Natural killer cell (primary cell): ENCODE measurements at places on chromosomes 2 and 18.

- no peak within 1 kb of the TSS for H3K4me3 ChIP-seq
- H3K27ac ChIP-seq = no peak within 1 kb of the TSS
- peaks cover 26% of the 10 kb centered on the region for H3K27me3 ChIP-seq
- DNase-seq = no peak
- H3K4me1 ChIP-seq = peaks cover 6% of the 10 kb centered on the region
Observed at GRCh38 chr18:31042406-31043181, at the start of gene DSC3. TSS of gene DSC3 (minus strand) at chr18:31042742. CDS start at chr18:31042660, 82 bp downstream.

DNA sequence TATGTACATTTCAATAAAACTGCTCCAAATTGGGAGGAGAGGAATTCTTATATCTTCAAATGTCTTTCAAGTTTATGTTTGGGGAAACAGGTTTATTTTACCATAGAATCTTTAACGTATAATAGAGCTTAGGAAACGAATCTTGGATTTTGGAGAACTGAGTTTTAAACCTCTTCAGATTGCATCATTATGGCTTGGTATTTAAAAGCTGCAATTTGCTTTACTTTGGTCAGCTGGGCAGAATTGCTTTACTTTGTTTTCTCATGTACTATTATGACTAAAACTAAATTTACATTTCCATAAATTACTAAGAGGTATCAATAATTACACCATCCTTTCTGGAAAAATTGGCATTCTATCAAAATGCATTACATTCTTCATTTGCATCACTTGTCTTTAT lies 54.6 kb downstream of the BAZ2B start:
- no peak for DNase-seq
- H3K27ac ChIP-seq = no peak overlapping the region
- H3K36me3 ChIP-seq = no peaks in the 10 kb centered on the region
- no peaks in the 10 kb centered on the region for H3K27me3 ChIP-seq
- no peaks in the 10 kb centered on the region for H3K4me1 ChIP-seq

DNA sequence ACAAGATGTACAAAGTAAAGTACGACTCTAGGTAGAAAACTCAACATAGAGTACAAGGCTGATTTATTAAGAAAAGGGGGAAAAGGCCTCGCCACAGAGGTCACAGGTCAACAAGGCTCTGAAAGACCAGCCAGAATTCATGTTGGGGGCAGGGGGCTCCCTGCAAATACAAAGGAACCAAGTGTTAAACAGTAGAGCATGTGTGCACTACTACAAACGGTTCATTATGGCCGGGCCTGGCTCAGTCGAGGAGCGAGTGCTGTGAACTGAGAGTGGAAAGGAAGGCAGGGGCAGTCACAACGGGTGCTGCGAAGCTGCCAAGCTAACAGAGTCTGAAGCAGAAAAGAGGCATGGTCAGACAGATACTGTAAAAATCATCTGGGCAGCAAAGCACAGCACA lies 77.1 kb downstream of the MBOAT2 start:
- no peak overlapping the region for H3K4me3 ChIP-seq
- no peak overlapping the region for H3K27ac ChIP-seq
- no peaks in the 10 kb centered on the region for H3K36me3 ChIP-seq
- H3K4me1 ChIP-seq = no peaks in the 10 kb centered on the region
- no peak for DNase-seq

GRCh38 chr2:42547014-42547413 lies 21.4 kb upstream of the MTA3 start:
- no peak overlapping the region for H3K27ac ChIP-seq
- H3K4me1 ChIP-seq = peaks cover 3% of the 10 kb centered on the region
- no peak for DNase-seq
- no peaks in the 10 kb centered on the region for H3K27me3 ChIP-seq
- no peaks in the 10 kb centered on the region for H3K36me3 ChIP-seq

DNA sequence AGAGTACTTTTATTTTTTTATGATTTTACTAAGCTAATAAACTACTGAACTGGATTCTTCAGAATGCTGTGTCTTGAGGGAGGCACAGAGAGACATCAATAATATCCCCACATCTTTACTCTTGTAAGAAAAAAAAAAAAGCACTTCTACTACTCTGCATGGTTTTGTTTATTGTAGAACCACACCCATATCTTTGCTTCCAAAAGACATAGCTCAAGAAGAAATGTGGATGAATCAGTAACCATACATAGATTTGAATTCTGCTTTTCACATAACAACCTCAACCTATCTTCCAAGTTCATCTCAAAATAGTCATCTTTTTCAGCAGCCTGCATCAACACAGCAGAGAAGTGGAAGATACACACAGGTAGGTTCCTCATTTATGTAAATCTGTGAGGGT lies 12.2 kb upstream of the COL5A2 start:
- no peak for DNase-seq
- no peak overlapping the region for H3K4me3 ChIP-seq

DNA sequence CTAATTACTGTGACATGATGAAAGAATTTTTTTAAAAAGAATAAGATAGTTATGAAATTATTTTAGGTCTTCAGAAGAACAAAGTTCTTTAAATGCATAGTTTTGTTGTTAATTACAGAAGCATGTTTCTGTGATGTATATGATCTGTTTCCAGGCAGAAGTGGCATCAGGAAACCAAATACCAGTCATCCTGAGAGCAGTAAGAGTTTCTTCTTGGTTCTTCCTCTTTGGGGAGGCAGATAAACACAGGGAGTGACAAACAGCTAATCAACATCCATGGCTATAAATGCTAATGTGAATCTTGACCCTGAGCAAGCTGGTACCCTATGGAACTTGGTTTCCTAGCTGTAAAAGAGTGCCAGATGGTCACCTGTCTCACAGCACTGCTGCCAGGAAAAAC lies 29.2 kb downstream of the WIPF1 start:
- no peaks in the 10 kb centered on the region for H3K27me3 ChIP-seq
- H3K4me1 ChIP-seq = peaks cover 2% of the 10 kb centered on the region
- H3K4me3 ChIP-seq = no peak overlapping the region
- no peak for DNase-seq
- no peak overlapping the region for H3K27ac ChIP-seq

- H3K4me3 ChIP-seq = no peak overlapping the region
- no peaks in the 10 kb centered on the region for H3K4me1 ChIP-seq
- no peaks in the 10 kb centered on the region for H3K27me3 ChIP-seq
- no peak overlapping the region for H3K27ac ChIP-seq
- no peak for DNase-seq
Observed at GRCh38 chr2:202933958-202934357, 21.9 kb downstream of the CARF start.

- no peak overlapping the region for H3K27ac ChIP-seq
- no peak overlapping the region for H3K4me3 ChIP-seq
- DNase-seq = no peak
- H3K27me3 ChIP-seq = no peaks in the 10 kb centered on the region
Observed at GRCh38 chr2:20957788-20958525, 85.9 kb downstream of the APOB start.

- peaks cover 3% of the 10 kb centered on the region for H3K4me1 ChIP-seq
- H3K27me3 ChIP-seq = no peaks in the 10 kb centered on the region
Observed at GRCh38 chr2:174835797-174836255, 71.6 kb upstream of the CHRNA1 start.

- DNase-seq = no peak
- no peak overlapping the region for H3K4me3 ChIP-seq
- no peaks in the 10 kb centered on the region for H3K4me1 ChIP-seq
- H3K36me3 ChIP-seq = no peaks in the 10 kb centered on the region
- no peaks in the 10 kb centered on the region for H3K27me3 ChIP-seq
Observed at GRCh38 chr2:44825702-44826101, 115.8 kb upstream of the SIX3 start.

DNA sequence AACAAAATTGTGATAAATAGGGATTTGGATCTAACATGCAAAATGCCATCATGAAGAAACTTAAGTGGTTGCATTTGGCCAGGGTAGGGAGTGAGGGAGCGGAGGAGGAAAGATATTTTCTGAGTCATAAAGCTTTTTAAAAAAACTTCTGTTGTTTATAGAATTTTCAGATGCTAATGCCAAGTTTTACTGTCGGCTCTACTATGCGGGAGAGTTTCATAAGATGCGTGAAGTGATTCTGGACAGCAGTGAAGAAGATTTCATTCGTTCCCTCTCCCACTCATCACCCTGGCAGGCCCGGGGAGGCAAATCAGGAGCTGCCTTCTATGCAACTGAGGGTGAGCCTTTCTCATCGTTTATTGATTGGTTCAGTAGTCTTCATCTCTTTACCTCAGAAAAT lies 56.0 kb upstream of the PTH2R start:
- H3K36me3 ChIP-seq = peaks cover 91% of the 10 kb centered on the region
- H3K27ac ChIP-seq = no peak overlapping the region
- H3K27me3 ChIP-seq = no peaks in the 10 kb centered on the region
- H3K4me1 ChIP-seq = no peaks in the 10 kb centered on the region

DNA sequence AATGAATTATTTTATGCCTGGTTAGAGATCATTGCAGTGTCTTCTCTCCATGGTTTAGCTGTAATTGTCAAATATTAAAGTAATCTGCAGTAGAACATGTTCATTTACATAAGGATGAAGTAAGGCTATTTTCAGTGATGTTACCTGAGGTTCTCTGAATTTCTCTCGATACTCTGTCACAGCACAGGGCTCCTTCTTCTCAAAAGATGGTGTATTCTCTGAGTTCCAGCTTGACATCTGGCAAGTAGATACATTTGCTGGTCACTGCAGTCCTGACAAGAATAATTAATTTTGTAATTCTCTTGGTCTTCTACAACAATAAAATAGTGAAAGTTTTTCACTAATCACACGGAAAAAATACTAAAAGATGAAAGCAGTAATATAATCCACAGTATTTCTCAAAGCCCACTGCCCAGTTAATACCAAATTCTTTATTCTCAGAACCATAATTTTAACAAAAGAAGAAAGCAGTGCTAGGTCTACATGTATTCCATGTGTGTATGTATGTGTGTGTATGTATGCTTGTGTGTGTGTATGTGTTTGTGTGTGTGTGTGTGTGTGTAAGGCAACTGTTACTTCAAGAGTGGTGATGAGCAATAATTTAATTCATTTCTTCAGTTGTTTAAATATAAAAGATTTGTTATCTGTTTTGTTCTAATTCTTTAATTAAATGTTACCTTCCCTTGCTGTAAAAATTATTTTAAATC lies 1165.5 kb upstream of the SLC39A10 start:
- H3K4me1 ChIP-seq = no peaks in the 10 kb centered on the region
- no peak for DNase-seq
- H3K4me3 ChIP-seq = no peak overlapping the region
- H3K27me3 ChIP-seq = no peaks in the 10 kb centered on the region
- H3K36me3 ChIP-seq = no peaks in the 10 kb centered on the region
- no peak overlapping the region for H3K27ac ChIP-seq

GRCh38 chr2:88959480-88960204 lies 268.2 kb downstream of the RPIA start:
- no peaks in the 10 kb centered on the region for H3K36me3 ChIP-seq
- no peak overlapping the region for H3K4me3 ChIP-seq
- H3K4me1 ChIP-seq = no peaks in the 10 kb centered on the region

GRCh38 chr18:58350526-58350925 lies 278.4 kb downstream of the ALPK2 start:
- H3K4me3 ChIP-seq = no peak overlapping the region
- H3K4me1 ChIP-seq = no peaks in the 10 kb centered on the region
- no peaks in the 10 kb centered on the region for H3K36me3 ChIP-seq
- H3K27ac ChIP-seq = no peak overlapping the region
- H3K27me3 ChIP-seq = no peaks in the 10 kb centered on the region

DNA sequence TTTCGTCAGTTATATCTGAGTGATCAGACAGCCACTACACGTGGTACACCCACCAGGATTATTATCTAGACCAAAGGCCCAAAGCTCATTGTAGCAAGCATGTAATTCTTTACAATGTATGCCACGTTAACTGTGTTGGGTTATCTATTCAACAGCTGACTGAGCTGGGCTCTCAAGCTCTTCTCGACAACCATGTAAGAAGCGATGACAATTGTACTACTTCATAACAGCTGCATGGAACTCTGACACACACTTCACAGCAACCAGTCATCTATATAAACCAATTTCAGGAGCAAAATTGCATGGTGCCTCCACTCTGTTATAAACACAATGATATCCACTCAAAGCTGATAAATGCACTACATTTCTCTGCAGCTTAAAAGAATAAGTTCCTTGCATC lies 701.8 kb downstream of the NR4A2 start:
- H3K4me3 ChIP-seq = no peak overlapping the region
- no peaks in the 10 kb centered on the region for H3K36me3 ChIP-seq
- DNase-seq = no peak
- no peak overlapping the region for H3K27ac ChIP-seq

DNA sequence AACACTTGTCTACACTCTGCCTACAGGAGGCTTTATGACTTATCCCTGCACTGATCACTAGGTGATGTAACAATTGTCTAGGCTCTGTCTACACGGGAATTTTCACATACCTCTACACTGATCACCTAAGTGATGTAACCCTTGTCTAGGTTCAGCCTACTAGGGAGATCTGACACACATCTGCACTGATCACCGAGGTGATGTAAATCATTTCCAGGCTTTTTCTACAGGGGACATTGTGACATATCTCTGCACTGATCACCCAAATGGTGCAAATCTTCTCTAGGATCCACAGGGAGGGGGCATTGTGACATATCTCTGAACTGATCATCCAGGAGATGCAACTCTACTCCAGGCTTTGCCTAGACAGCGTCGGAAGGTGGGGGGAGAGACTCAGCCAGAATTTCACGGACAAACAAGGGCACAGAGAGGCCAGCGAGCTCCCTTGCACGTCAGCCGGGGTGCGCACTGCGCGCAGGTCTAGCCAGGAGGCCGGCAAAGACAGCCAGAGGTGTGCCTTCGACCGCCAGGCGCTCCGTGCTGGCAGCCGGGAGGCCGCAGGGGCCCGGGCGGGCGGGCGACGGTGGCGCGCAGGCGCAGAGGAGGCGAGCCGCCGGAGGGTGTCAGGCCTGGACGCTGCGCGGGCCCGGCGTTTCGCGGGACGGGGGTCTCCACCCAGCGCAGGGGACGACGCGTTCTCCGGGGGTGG lies 46.9 kb upstream of the USP14 start:
- H3K4me1 ChIP-seq = peaks cover 4% of the 10 kb centered on the region
- H3K36me3 ChIP-seq = no peaks in the 10 kb centered on the region
- H3K27ac ChIP-seq = peak overlapping the region; percentile 80
- peak; percentile 67 for DNase-seq
- no peaks in the 10 kb centered on the region for H3K27me3 ChIP-seq

GRCh38 chr2:120859128-120859527 lies 123.5 kb downstream of the GLI2 start:
- no peaks in the 10 kb centered on the region for H3K4me1 ChIP-seq
- no peak for DNase-seq
- no peaks in the 10 kb centered on the region for H3K27me3 ChIP-seq

DNA sequence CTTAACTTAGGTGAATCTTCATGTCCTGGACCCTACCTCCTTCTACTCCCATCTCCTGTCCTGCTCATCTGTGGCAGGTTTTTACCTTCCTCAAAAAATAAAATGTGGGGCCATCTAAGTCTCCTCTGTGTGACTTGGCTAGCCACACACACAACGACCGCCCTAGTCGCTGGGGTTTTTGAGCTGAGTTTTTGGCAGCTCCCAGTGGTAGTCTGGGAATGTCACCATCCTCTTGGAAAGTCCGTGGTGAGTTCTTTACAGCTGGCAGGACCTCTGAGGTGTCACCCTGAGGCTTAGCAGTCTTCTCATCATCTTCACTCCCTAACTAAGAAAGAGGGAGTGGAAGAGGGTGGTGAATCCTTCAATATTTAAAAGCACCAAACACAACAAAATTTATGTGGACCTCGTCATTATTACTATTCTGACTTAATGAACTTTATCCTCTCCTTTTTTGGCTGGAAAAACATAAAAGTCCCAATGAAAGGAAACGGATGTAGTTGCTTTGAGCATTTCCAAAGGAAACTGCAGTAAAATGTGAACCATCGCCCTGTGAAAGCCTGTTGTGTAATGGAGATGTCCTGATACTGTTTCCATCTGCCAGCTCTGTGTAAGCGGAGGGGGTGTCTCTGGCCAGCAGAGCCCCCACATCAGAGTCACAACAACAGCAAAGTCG lies 78.6 kb downstream of the VAPA start:
- H3K4me1 ChIP-seq = no peaks in the 10 kb centered on the region
- DNase-seq = no peak
- no peak overlapping the region for H3K4me3 ChIP-seq
- H3K27ac ChIP-seq = no peak overlapping the region
- no peaks in the 10 kb centered on the region for H3K36me3 ChIP-seq
